Upper lobe of left lung (tissue), 6 donors: ENCODE measurements at places on chromosomes 6 and 20. TPM values are rescaled to one million over a fixed set of nuclear protein-coding genes. Genes with fewer than 3 reads are reported as not detected.

DNA sequence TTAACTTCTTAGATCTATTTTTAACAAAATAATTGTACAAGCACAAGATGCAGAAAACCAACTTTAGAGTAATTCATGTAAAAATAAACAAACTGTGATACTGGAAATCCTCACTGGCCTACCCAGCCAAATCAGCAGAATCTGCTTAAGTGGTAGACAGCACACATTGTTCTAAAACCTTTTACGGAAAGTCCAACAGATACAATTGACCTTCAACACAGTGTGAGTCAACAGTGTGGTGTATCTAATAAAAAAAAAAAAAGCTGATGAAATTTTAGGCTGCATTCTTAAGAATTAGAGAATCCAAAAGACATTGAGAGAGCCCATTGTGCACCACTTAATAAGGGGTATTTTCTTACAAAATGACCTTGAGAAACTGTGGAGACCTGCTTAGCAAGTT lies 174.5 kb downstream of the COL21A1 start:
- no peak for DNase-seq

DNA sequence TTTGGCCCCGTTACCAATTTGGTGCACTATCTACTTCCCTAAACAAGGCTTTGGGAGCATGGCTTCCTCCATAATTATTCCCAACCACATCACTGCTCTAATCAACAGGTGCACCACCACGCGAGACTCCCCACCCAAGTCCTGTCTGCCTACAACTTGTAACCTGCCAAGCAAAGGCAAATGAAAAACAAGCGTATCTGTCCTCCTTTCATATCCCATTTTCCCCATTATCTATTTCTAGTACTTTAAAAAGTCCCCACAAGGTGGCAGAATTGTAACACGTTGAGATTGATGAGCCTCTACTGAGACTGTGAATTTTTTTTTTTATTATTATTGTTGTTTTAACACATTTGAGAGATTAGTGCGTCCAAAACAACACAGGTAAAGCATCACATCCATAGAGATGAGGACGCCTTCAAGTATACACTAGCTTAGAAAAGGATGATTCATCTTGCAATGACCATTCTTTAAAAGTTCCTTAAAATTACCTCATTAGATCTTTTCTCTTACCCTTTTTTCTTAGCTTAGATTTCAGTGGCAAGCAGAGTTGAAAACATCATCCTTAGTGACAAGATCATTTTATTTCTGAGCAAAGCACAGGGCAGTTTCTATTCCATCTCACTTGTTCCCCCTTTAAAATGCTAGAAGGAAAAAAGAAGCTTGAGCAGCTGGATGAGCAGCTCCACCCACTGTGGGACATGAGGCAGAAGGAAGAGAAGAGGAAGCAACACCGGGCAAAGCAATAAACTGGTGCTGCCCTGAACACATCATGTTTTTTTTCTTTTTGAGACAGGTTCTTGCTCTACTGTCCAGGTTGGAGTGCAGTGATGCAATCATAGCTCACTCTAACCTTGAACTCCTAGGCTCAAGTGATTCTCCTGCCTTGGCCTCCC lies 210.8 kb downstream of the ARHGAP18 start:
- DNase-seq: no peak

DNA sequence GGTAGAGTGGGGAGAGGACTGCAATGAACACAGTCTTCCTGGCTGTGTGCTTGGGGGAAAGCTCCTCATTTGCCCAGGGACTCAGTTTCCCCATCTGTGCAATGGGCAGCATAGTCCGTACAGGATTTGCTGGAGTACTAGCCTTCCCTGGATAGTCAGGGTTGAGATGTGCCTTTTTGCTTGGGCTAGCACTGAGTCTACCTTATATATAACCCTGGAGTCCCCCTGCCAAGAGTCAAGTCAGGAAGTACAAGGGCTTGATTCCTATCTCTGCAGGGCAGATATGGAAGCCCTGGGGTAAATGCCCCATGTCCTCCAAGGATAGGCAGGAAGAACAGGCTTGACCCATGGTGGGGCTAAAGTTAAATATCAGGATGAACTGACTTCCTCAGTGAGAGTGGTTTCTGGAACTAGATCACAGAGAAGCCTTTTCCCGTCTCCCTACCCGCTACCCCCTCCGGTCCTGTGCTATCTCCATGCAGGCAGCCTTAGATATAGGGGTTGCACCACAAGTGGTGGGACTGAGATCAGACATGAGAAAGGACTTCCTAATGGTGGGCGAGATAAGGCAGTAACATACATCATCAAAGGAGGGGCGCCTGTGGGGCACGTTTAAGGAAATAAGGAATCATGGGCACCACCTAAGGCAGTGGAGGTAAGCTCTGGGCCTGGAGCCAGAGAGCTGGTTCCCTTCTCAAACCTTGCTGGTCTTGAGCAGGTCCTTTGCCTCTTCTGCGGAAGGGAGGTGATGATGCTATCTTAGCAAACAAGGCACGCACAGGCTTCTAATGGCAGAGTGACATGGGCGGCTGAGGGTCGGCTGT lies 157.9 kb downstream of the MRPL14 start:
- DNase-seq: no peak

ZNF512B gene
- total RNA-seq: 10.8 TPM

CD40 gene
- total RNA-seq: 32.5 TPM

BAK1 gene
- 13.8 TPM for total RNA-seq

GRCh38 chr20:8246716-8247115 lies 114.7 kb downstream of the PLCB1 start:
- DNase-seq: no peak

DNA sequence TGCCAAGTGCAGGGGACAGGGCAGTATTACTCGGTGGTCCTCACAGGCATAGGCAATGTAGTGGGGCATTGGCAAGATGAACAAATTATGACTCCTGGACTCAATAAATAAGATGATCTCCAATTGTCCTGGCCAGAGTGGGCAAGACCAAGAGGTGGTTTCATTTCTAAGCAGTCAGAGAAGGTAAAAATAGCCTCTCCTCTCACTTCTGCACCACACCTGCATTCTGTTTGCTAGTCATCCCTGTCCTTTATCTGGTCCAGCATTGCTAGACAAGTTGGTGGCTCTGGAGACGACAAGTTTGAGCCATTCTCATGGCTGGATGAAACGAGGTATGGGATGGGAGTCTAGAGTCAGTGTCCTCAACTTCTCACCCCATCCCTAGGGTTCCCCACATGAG lies 83.0 kb downstream of the BANF2 start:
- DNase-seq: no peak

FOXA2 gene
- total RNA-seq: 23.2 TPM

DNA sequence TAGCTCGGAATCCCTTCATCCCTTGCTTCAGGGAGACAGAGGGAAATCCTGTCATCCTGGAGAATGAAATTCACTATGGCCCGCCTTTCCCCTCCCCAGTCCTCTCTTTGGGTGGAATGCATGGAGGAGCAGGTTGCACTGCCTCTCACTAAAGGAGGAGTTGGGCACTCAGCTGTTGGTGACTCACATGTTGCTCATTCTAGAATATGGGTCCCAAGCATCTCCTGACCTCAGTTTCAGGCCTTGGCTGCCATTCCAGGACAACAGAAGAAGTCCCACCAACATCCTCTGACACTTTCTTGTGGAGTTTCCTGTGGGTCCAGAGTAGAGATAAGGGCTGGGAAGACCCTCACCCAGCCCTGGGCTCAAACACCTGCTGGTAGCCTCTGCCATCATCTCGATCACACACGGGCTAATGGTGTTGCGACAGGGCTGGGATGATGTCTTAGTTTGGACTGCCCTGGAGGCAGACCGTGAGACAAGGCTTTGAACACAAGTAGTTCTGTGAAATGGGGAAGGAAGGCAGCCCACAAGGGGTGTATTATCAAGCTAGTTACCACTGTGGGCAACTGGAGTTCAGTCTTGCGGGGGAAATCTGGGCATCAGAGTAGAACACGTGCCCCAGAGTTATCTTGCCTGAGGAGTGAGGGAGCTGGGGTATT lies 52.4 kb upstream of the RNF24 start:
- DNase-seq: no peak

DNA sequence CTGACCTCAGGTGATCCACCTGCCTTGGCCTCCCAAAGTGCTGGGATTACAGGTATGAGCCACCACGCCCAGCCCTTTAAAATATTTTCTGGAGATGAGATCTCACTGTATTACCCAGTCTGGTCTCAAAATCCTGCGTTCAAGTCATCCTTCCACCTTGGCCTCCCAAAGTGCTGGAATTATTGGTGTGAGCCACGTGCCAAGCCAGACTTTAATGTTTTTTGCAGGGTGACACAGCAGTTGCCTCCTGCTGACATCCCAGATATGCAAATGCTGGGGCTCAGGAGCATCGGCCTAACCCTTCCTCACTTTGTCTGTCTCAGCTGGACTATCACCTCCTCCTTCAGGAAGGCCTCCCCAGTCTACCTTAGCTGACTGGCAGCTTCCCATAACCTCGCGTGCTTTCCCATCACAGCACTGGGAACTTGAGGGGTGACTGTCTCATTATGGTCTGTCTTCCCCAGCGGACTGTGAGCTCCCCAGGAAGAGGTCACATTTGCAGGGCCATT lies 14.3 kb upstream of the ID1 start:
- DNase-seq: no peak

RAB44 gene
- 1.3 TPM for total RNA-seq

GRCh38 chr20:52105442-52106422 lies 85.8 kb downstream of the ZFP64 start:
- peak; percentile 81 for DNase-seq

DNA sequence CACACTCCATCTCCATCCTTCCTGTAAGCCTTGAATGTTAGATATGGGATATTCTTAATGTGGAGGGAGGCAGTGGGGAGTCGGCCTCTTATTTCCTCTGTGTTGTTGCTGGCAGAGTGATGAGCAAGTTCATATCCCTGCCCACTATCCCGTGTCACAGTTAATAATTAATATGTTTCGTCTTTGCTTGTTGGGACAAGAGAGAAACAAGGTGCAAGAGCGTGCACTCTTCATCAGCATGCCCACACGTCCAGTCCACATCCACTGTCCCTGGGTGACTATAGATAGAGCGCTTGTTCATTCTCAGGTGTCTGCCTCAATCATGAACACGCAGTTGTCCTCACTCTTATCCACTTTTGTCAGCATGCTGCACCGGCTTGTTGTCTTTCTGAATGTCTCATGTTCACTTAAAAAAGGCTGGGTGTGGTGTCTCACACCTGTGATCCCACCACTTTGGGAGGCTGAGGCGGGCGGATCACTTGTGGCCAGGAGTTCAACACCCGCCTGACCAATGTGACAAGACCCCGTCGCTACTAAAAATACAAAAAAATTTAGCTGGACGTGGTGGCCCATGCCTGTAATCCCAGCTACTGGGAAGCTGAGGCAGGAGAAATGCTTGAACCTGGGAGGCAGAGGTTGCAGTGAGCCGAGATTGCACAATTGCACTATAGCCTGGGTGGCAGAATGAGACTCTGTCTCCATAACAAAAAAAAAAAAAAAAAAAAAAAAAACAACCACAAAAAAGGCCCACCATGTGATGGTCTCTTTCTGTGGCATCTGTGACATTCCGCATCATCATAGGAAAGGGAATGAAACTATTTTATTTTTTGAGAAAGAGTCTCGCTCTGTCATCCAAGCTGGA lies 34.2 kb downstream of the PPP1R3G start:
- DNase-seq: no peak

DNA sequence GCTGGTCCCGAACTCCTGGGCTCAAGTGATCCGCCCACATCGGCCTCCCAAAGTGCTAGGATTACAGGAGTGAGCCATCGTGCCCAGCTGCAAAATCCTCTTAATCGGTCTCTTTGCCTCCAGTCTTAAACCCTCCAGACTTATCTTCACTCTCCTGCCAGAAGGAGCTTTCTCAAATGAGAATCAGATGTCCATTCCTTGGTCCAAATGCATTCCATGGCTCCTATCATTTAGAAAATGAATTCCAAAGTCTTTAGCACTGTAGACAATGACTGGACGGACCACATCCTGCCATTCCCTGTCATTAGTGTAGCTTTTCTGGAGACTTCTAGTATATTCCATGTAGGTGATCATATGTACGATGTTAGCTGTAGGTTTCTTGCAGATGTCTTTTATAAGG lies 141.9 kb downstream of the ID4 start:
- DNase-seq: no peak

DNA sequence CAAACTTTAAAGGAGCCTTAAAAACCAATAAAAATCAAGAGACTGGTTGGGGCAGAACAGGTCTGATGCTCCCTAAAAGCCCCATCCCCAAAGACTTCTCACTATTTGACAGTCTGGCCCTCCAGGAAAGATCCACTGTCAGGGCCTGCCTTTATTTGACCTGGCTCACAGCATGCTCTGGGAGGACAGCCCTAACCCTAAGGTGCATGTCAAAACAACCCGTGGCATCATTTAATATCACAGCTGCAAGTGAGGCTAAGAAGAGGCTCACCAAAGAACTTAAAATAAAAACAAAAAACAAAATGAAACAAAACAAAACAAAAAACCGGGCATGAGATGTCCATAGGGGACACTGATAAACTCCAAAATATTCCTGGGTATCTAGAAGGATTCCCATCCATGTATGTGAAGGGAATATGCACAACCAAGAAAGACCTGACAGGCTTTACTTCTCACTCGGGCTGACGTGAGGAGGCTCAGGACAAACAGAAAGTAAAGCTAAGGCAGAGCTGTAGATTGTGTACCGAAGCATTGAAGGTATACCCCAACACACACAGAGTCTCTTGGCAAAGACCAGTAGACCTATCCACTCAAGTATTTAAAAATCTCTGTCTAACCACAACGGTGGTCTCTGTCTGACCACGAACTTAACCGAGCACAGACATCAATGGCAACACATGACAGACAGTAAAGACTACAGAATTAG lies 57.3 kb downstream of the AHI1 start:
- no peak for DNase-seq

- DNase-seq: no peak
Measured at GRCh38 chr6:40887792-40888340, 151.2 kb downstream of the UNC5CL start.

- DNase-seq: no peak
Measured at GRCh38 chr6:51261691-51262090, 443.0 kb downstream of the TFAP2B start.

DNA sequence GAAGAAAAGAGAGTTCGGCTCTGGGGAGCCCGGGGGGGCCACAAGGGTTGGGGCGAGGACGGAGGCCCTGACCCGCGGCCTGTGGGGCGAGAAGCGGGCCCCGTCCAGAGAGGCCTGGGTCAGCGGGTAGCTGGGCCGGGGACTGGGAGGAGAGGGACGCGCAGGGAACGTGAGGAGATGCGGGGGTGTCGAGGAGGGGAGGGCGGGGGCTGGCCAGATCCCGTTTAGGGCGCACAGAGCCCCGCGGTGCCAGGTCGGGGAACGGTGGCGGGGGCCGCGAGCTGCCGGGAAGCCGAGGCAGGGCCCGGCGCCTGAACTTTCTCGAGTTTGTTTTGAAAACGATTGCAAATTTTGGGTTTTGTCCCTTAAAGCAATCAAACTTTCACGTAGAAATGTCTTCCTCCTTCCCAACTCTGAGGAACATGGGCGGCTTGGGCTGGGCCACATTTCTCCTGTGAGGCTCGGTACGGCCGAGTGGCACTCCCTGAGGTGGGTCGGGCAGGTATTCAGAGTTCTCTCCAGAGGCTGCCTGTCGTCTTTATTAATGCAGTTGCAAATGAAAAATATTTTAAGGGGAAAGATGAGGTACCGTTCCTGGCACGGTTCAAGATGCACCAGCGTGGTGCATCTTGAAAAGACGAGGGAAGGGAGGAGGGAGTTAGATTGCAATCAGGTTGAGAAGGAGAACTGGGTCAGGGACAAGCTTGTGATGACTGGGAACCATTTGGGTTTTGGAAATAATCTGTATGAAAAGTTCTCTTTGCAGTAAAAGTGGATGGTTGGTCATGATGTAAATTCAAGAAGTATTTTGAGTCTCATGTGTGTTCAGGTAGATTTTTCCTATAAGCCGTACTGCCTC lies 972 bp downstream of the RNF8 start:
- peak; percentile 32 for DNase-seq

- DNase-seq: peak; percentile 35
Measured at GRCh38 chr6:55694148-55694547, 115.2 kb upstream of the HMGCLL1 start.
